ENCODE measurements at places on chromosomes 16 and 17. TPM values are rescaled to one million over a fixed set of nuclear protein-coding genes. Genes with fewer than 3 reads are reported as not detected.
A peak's percentile ranks its signal among the peaks of the same experiment; 100 is the strongest.

Gene CACNA1G
- under 0.01 TPM for total RNA-seq

Gene KCNG4
- total RNA-seq, result not detected

- no peak for DNase-seq
Measured at GRCh38 chr16:24423312-24423711, 116.1 kb upstream of the RBBP6 start.

DNA sequence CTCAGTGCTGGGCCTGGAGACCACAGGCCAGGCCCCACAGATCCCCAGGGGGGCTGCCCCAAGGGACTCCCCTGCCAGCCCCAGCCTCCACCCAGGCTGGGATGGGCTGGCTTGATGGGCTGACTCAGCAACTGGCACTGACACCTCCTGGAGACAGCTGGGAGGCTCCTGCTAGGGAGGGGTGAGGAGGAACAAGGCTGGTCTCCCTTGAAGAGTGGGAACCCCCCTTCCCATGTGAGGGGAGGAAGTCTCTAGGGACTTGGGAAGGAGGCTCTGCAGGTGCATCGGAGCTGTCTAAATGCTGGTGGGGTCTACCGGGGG, 10.4 kb downstream of the NHERF1 start:
- DNase-seq, result peak; percentile 98

DNA sequence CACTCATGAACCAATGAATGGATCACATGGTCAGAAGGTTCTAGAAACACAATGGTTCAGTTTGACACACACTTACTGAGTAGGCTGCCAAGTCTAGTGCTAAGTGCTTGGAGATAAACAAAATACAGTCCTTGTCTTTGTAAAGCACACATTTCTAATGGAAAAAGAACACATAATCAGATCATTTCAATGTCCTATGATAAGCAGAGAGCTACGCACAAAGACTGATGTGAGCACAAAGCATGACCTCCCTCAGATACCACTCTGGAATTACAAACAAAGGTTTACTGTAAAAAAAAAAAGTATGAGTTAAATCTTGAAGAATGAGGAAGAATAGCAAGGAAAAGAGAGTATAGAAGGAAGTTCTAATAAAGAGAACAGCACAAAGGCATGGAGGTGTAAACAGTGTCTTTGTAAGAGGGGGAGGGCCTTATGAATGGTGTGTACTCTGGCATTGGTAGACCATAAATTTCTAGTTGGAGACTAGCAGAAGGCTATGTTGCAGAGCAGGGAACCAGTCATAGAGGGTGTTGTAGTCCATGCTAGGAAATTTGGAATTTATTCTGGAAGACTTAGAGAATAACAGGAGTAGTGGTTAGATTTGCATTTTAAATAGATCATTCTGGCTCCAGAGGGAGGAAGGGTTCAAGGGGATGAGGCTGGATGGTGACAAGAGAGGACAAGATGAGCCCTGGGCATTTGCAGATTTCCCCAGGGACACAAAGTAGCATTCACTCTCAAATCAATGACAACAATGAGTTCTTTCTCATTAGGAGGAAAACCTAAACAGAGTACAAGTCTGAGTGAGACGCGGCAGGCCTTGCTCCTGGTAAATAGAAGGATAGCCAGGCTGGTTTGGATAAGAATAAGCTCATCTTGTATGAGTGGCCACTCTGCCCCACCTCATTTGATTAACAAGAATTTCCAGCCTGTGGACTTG, 468.0 kb downstream of the TOX3 start:
- no peak for DNase-seq

DNA sequence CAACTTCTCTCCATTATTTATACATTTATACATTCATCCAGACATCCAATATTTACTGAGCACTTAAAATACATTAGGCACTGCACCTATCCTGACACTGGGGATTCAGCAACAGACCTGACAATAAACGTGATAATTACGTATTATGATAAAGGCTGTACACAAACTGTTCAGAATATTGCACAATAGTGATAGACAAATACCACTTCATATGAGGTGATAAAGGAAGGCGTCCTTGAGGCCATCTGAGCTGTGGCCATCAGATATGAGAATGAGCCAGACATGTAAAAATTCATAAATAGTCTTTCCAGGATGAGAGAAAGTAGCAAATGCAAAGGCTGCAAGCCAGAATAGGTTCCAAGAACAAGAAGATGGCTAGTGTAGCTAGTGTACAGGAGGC, 8.6 kb downstream of the USP32 start:
- no peak for DNase-seq
